Fibroblast of skin of scalp (primary cell): ENCODE measurements at places on chromosomes 12 and 14.
A peak's percentile ranks its signal among the peaks of the same experiment; 100 is the strongest.

DNA sequence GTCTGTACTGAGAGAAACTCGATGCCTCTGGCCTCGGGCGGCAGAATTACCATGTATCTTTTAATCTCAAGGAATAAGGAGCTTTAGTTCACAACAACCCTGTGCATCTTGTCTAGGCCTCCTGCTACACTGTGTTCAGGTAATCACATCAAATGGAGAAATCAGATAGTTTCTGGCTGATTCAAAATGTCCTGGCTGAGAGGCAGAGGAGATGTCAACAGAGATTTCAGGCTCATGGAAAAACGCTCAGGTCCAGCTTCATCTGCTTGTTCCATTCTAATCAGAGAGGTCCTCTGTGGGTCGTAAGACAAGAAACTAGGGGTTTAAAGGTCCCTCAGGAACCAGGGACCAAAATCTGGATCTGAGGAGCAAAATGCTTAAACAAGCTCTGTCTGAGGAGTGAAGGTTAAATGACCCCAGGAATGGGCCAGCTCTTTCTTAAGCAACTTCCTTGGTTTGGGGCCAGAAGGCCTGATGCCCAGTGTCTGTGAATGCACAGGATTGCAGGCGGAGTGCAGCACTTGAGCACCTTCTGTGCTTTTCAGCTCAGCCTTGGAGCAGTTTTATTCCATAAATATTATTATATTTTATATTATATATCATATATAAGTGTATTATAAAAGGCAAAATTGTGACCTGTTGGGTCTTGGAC lies 170.2 kb upstream of the PRICKLE1 start:
- peak; percentile 48 for DNase-seq

DNA sequence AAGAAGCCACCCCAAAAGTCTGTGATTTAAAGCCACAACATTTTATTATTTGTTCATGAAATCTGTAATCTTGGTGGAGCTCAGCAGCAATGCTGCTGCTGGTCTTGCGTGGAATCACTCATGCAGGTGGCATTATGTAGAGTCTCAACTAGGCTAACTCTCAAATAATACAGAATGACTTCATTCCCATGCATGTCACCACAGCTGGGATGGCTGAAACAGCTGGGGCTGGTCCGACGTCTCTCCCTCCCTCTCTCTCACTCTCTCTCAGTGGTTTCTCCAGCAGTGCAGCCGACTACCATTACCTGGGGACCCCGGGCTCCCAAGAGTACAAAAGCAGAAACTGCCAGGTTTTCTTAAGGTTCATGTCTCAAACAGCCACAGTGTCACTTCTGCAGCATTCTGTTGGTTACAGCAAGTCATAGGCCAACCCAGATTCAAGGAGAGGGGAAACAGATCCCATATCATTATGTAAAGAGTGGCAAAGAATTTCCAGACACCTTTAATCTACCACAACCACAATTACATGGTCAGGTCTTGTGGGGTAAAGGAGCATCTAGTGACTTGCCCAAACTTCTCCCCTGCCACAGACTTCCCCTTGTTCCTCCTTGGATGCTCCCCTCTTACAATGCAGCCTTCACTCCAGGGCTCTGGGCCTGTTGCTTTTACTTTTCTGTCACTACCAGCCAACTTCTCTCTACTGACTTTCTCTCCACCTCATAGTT lies 192.0 kb upstream of the HMGA2 start:
- DNase-seq: peak; percentile 44

GRCh38 chr12:78241446-78241845 lies 410.8 kb downstream of the NAV3 start:
- DNase-seq: no peak

GRCh38 chr14:20808162-20808483 lies 5.5 kb upstream of the RNASE1 start:
- DNase-seq: no peak

DNA sequence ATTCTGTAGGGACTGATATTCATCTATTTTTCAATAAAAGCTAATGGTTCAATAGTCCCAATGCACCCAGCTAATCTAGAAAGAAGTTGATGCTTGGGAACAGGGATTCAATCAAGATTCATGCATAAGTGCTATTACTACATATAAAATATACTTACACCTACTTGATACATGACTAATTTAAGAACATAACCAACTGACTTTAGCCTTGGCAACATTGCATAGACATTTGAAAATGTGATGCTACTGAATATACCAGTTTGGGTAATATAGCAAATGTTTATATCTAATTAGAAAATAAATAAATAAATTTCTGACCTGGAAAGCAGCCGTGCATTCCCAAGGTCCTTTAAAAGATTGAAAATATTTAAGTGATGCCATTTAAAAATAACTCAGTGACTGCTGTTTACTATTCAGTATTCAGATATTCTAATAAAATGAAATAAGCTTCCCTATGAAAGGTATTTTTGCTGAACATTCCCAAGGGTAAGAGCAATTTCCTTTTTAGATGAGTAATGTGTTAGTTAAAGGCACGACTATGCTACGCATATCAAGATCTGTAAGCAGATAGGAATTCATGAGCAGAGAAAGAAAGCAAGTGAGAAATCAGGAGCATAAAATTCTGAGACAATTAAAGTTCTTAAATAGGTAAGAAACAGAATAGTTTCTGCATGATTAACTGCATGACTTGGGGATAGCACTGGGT lies 160.6 kb upstream of the SYT1 start:
- DNase-seq: peak; percentile 79

GRCh38 chr14:43803076-43803689 lies 703.9 kb downstream of the FSCB start:
- DNase-seq: no peak

- no peak for DNase-seq
These were observed 198.8 kb upstream of the TMEM132C start for GRCh38 chr12:128068211-128068610.

GRCh38 chr14:65720171-65720570 lies 307.6 kb downstream of the FUT8 start:
- DNase-seq: no peak

- no peak for DNase-seq
These were observed 16.3 kb upstream of the CYP46A1 start for GRCh38 chr14:99667821-99668220.

DNA sequence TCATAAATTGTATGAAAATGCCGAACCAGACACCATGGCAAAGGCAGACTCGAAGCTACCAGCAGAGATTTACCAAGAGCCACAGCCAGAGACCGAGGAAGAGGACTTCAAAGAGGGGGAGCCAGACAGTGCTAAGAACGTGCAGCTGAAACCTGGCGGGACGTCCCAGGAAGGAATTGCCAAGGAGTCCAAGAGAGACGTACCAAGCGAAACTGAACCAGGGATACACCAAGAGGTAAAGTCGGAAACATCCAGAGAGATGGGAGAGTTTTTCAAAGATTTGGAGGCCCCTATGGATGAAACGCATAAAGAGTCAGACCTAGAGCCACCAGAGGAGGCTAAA lies 294 bp downstream of the SAMD15 start:
- no peak for DNase-seq

GRCh38 chr12:26130728-26131127 lies 5.9 kb upstream of the BHLHE41 start:
- DNase-seq: no peak

- no peak for DNase-seq
These were observed 7.2 kb downstream of the NAB2 start for GRCh38 chr12:57096099-57096572.

- DNase-seq: no peak
These were observed 253.4 kb upstream of the SFSWAP start for GRCh38 chr12:131457331-131458047.

- DNase-seq: no peak
These were observed 84.4 kb downstream of the SLC25A47 start for GRCh38 chr14:100407376-100408102.

- DNase-seq: no peak
These were observed 66.6 kb upstream of the FBRSL1 start for GRCh38 chr12:132423251-132423819.

GRCh38 chr12:88520436-88520820 lies 59.8 kb downstream of the KITLG start:
- no peak for DNase-seq

GRCh38 chr12:62659453-62660295 lies 193.0 kb downstream of the MON2 start:
- DNase-seq: no peak

- DNase-seq: no peak
These were observed 22.7 kb downstream of the EIF2S3B start for GRCh38 chr12:10528174-10528953.

GRCh38 chr12:38934686-38935085 lies 29.3 kb upstream of the CPNE8 start:
- no peak for DNase-seq

- DNase-seq: no peak
These were observed 77.2 kb downstream of the NKX2-1 start for GRCh38 chr14:36442824-36443241.

GRCh38 chr12:16531621-16532020 lies 74.3 kb downstream of the LMO3 start:
- DNase-seq: no peak

DNA sequence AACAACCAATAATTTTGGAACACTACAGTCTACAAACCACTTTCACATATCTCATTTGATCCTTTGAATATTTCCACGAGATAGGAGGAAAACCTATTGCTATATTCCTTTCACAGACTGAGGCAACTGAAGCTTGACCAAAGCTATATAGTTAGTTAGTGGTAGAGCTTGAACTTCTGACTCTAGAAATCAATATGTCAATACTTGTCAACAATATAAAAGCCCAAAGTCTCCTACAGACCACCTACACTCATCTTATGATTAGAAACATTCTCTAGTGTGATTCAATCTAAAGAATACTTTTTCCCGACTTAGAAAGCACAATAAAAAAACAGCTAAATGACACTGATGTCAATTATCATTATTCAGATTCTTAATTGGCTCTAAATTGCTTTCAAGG lies 139.4 kb downstream of the RPS29 start:
- no peak for DNase-seq

- no peak for DNase-seq
These were observed 3.1 kb downstream of the WNT10B start for GRCh38 chr12:48968467-48968866.

DNA sequence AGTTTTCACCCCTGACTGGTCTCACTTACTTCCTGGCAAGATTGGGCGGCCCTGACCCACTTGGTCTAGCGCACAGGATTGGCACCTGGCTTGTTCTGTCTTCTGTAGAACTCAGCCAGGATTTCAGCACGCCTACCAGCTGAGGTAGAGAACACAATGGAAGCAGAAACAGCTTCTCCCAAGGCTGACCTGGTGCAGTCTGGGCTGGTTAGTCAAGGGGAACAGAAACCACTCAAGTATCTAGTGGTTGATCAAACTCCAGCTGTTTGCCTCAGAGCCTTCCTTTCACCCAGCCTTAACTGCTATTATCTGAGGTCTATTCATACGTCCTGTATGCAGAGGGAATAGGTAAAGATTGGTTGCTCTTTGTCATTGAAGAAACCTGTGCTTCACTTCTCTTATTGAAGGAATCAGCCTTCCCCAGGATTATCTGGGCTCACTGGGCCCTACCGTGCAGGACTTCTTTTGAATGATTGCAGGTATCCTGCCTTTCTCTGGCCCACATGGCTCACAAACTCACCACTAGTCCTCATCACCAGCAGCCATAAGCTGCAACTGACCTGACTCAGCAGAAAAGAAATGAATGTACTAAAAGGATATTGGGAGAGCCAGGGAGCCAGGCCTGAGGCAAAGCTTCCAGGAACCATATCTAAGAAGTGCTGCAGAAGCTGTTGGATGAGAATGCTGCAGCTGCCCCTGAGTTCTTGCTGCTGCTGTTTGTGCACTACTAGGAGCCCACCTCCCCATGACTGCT lies 2.5 kb upstream of the PLEKHD1 start:
- no peak for DNase-seq

GRCh38 chr14:96940009-96940408 lies 142.8 kb downstream of the VRK1 start:
- peak; percentile 10 for DNase-seq

DNA sequence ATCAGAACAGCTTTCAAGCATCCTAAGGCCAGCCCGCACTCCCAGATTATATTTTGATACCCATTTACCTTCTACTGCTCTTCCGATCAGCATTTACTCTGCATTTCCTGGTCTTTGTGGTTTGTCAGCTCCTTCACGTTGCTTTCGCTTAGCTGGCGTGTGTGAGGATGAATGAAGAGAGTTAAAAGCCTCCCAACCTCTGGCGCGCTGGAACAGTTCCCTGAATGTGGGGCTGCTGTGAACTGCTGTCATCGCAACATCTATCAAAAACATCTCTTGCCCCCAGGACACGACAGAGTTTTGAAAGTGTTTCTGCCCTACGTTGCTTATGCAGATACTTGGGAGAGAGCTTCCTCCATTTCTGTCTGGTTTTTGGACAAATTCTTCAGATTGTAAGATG lies 129.2 kb downstream of the KCNA5 start:
- peak; percentile 56 for DNase-seq

GRCh38 chr12:15629108-15629507 lies 160.1 kb downstream of the EPS8 start:
- peak; percentile 93 for DNase-seq

DNA sequence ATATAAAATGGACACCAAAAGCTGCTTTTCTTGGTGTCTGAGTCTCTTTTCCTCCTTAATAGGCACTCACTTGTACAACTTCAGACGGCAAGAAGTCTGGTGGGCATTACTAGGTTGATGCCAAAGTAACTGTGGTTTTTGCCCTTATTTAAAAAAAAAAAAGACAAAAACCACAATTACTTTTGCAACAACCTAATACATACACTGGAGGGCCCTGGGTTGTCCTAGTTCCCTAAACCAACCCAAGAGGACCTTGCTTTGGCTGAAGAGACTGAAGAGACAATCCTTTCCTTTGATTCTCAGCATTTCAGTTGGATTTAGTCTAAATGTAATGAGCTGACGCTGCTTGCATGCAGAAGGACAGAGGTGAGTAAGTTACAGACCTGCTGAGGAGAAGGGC lies 16.2 kb upstream of the PLEKHG3 start:
- no peak for DNase-seq

GRCh38 chr12:103475073-103475472 lies 20.7 kb downstream of the C12orf42 start:
- DNase-seq: no peak

DNA sequence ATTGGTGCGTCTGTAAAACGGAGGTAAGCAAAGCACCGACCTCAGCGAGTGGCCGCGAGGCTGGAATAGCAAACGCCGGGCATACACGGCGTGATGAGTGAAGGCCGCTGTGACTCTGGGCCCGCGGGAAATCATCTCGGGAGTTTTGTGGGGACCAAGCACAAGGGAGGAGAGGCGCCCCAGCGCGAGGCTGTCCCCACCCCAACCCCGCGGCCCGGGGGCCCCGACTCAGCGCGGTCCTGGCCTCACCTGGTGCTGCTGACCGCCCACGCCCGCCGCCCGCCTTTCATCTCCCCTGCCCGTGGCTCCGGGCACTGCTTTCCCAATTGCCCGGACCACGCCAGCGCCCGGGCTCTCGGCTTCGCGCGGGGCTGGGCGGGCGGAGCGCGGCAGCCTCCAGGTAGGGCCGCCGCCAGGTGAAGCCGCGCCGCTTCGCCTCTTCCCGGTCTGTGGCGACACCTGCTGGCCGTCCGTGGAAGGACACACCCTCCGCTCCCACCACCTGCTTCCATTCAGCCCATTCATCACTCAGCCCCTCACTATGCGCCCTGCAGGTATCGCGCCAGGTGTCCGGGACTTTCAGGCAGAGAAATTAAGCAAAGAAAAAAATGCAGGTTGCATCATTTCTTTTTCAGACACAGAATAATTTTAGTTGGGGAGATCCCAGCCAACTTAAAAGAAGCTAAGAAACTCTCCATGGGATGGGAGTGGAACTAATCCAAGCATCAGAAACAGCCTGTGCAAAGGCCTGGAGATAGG lies 360.4 kb downstream of the MED13L start:
- DNase-seq: peak; percentile 9
